ENCODE measurements at places on chromosomes 12 and 14. TPM values are rescaled to one million over a fixed set of nuclear protein-coding genes. Genes with fewer than 3 reads are reported as not detected.
A peak's percentile ranks its signal among the peaks of the same experiment; 100 is the strongest.

DNA sequence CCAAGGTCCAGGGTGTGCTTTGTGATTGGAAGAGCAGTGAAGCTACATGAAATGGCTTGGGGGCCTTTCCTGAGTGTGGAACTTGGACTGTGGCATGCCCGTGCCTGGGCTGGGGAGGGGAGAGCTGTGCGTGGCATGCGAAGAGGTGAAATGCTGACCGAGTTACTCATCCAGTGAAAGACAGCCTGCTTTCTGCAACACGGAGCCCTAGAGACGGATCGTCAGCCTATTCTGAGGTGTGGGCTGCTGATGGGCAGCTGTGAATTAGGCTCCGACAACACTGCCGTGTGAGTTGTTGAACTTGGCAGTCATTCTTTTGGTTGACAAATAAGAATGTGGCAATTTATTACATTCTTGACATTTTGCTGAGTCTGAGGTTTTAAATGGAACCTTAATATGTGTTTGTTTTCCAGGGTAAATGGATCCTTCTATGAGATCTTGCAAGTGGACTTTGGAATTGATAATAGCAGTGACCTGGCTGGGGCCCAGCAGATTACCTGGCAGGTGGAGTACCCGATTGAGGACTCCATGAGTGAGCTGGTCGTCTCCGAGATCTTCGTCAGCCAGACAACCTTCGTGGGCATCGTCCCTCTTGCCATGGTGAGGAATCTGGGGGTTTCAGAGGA lies 453.9 kb downstream of the AACS start:
- DNase-seq, result no peak

GRCh38 chr14:59213368-59214315 lies 25.2 kb downstream of the DAAM1 start:
- peak; percentile 11 for DNase-seq

GRCh38 chr12:5718680-5719079 lies 226.4 kb downstream of the ANO2 start:
- no peak for DNase-seq

DNA sequence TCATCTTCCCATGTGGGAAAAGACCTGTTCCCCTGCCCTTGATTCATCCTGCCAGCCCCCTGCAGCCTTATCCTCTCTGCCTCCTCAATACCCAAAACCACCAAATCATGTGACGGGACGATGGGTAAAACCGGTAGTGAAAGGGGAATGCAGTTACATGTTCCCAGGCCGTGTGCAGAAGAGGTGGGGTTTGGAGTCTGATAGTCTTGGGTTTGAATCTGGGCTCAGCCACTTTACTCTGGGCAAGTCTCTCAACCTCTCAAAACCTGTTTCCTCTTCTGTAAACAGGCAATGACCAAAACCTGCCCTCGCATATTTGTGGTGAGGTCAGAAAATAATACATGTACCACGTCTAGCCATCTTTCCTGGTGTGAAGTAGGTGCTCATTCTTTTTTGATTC lies 123.0 kb downstream of the PLXNC1 start:
- no peak for DNase-seq

DNA sequence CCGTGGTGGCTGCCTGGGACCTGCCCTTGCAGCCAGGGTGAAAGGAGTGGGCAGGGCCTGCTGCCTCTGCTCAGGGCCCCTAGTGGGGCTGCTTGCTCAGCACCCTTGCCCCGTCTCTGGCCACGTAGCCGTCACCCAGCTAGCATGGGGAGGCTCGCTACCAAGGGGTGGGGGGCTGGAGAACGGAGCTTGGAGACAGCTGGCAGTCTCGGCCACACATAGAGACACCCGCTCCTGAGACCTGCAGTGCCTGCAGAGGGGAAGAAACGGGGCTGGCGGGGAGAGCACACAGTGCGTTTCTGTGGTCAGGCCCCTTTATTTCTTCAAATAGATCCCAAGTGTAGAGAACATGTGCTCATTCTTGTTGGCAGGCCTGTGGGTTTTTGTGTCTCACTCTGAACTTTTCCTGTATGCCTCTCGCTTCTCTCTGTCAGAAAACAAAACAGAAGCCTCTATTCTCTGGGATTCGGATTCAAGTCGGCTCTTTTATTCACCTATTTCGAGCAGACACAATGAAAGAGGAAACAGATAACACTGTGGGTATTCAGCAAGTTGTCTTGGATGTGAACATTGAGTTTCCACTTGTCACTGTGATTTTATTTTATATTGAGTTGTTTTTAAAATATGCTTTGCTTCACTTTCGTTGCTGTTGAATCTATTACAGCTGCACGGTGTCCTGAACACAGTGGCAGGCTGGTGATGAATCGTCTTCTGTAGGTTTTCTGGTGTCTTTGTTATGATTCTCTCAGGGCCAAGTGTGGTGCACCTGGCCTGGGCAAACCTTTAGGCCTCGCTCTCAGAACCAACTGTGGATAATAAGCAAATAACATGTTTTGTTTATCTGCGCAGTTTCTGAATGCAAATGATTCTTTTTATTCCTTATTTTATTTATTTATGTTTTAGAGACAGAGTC lies 26.5 kb downstream of the PACS2 start:
- peak; percentile 80 for DNase-seq

GRCh38 chr14:89139404-89140247 lies 277.4 kb downstream of the FOXN3 start:
- DNase-seq, result no peak

- DNase-seq, result no peak
These were observed 32.6 kb downstream of the CPSF2 start for GRCh38 chr14:92154283-92154942.

- peak; percentile 84 for DNase-seq
These were observed at the start of gene RPS6KL1 for GRCh38 chr14:74922752-74923401. TSS of gene RPS6KL1 (minus strand) at chr14:74923260. CDS start at chr14:74921541, 1,719 bp downstream.

GRCh38 chr14:30375296-30375892 lies 183.6 kb upstream of the G2E3 start:
- DNase-seq, result peak; percentile 55

DNA sequence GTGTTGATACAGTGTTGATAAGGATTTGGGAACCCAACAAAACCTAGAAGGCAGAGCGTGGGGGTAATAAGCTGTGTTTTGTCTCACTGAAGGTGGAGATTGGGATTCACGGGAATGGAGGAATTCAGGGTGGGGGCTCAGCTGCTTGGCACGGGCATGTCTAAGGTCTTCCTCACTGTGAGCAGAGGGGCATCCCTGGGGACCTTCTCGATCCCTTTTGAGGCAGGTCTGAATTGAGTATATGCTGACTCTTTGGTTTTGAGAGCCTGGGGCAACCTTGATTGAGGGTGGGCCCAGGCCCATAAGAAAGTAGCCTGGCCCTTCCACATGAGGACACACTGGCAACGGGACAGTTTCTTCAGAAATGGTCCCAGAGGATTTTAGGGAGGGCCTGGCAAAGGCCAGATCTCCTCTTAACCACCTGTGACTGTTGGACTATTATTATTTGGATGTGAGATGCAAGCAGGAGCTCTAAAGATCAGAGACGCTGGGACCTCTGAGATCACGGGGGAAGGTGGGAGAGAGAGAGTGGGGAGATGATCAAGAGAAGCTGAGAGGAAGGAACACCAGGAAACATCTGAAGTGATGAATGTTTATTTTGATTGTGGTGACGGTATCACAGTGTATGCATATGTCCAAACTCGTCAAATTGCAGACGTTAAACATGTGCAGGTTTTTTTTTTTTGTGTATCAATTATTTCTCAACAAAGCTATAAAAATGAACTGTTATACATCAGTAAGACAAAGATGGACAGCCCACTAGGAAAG lies 48.4 kb downstream of the SMIM41 start:
- DNase-seq, result no peak

DNA sequence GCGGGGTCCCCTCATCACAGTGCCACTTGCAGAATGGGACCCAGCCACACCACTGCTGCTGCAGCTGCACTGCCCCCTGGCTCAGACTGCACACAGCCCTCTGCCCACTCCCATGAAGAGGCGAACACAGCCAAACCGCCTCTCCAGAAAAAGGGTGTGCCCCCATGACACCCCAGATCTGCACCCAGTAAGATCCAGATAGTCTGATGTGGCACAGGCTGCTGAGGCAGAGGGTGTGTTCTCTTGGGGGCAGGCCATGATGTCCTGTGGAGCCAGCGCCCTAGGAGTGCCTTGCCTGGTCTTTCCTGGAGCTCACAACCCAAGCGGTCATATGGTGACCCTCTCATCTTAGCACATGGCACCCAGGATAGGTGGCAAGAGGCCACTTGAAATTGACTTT lies 44.4 kb downstream of the SLC8B1 start:
- DNase-seq, result no peak

DNA sequence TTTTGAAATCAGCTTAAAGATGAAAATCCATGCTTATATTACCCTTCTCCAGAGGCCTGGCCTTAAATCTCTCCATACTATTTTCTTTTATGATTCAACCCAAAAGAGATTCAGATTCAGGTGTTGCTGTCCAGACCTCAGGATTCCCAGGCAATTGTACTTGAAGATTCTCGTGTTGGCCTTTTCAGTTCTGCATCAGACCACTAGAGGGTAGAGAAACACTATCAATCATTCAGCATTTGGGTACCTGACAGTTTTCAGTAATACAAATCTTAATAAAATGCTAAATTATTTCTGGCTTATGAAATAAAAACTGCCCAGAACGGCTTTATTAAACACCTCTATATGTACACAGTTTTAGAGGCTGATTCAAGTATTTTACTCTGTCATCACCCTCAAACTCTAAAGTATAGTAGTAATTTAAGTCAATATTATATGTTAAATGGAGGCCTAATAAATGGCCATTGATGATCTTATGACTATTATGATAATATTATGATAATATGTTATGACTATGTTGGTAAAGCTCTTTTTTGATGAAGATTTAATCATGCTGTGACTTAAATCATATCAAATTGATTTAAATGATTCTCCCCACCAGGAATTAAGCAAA lies 301.1 kb downstream of the DUSP6 start:
- peak; percentile 81 for DNase-seq

DNA sequence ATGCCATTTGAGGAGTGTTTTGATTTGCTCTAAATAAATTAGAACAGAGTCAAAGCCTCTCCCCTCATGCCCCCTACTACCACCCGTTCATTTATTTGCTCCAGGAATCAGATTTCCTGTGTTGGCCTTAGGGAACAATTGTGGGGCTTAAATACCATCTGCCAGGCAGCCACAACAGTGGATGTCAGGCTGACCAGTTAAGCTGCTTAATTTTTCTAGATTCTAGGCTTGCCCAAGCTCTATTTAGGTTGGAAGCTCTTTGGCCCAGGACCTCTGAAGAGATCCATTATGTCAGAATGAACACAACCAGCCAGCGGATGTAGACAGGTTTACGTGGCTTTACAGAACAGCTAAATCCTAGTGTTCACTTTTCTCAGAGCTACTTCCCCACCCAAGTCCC lies 1.0 kb upstream of the TIMELESS start:
- DNase-seq, result peak; percentile 3

- no peak for DNase-seq
These were observed 34.5 kb downstream of the HMGA2 start for GRCh38 chr12:65858831-65859230.

The GPR84 gene
- not detected for total RNA-seq

The ADAMTS20 gene
- 0.31 TPM for total RNA-seq

The MYL2 gene
- total RNA-seq, result 24.6 TPM

The DTX3 gene
- total RNA-seq, result 22.5 TPM

The RTL1 gene
- not detected for total RNA-seq

The APOF gene
- not detected for total RNA-seq

Measured in myocyte (in vitro differentiated cells).